Pericardium fibroblast (primary cell): ENCODE measurements at places on chromosomes 16 and 17. TPM values are rescaled to one million over a fixed set of nuclear protein-coding genes. Genes with fewer than 3 reads are reported as not detected.

PPP1R1B gene
- total RNA-seq, result 0.94 and 28.8 TPM in 2 replicates

SBK1 gene
- not detected in 2 replicates for total RNA-seq

MYH2 gene
- 3.5 TPM in 1 of 2 replicates, not detected in the other for total RNA-seq

C16orf86 gene
- total RNA-seq, result 2.0 and 10.3 TPM in 2 replicates

PKMYT1 gene
- 2.7 and 3.0 TPM in 2 replicates for total RNA-seq

CACNG5 gene
- total RNA-seq, result not detected in 2 replicates

SDK2 gene
- 0.93 and 1.4 TPM in 2 replicates for total RNA-seq

MT1M gene
- total RNA-seq, result 0.82 TPM in 1 of 2 replicates, not detected in the other

KAT2A gene
- 12.0 and 26.2 TPM in 2 replicates for total RNA-seq

PTGES3L gene
- 0.12 TPM in 1 of 2 replicates, not detected in the other for total RNA-seq

CMTM2 gene
- not detected in 2 replicates for total RNA-seq

IL34 gene
- total RNA-seq, result 0.23 and 0.68 TPM in 2 replicates

ZP2 gene
- not detected in 2 replicates for total RNA-seq

TMEM98 gene
- 110 and 131 TPM in 2 replicates for total RNA-seq

CHST4 gene
- total RNA-seq, result not detected in 2 replicates

TERB1 gene
- total RNA-seq, result not detected in 2 replicates
